ENCODE measurements at places on chromosomes 12 and 14.

- no peak for DNase-seq
Measured at GRCh38 chr12:68498736-68499135, 112.0 kb upstream of the RAP1B start.

GRCh38 chr14:47675466-47676314 is at the start of gene MDGA2:
TSS of gene MDGA2 (minus strand) at chr14:47675605.
- DNase-seq, result no peak

DNA sequence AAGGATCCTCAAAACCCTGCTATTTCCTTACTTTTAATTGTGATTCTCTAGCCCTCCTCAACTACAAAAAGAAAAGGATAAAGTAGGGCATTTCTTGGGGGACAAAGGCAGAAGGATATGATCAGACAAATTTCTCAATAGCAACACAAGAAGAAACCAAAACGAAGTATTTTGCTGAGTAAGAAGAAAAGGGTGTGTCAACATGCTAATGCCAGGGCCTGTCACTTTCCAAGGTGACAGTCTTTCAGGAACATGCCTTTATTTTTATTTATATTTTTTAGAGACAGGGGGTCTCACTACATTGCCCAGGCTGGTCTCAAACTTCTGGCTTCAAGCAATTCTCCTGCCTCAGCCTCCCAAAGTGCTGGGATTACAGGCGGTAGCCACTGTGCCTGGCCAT is 39.8 kb downstream of the CBX5 start:
- no peak for DNase-seq

GRCh38 chr12:68037616-68038255 is 48.5 kb downstream of the IFNG-AS1 start:
- no peak for DNase-seq

GRCh38 chr14:22884738-22885523 is 1.9 kb downstream of the REM2 start:
- DNase-seq, result no peak

DNA sequence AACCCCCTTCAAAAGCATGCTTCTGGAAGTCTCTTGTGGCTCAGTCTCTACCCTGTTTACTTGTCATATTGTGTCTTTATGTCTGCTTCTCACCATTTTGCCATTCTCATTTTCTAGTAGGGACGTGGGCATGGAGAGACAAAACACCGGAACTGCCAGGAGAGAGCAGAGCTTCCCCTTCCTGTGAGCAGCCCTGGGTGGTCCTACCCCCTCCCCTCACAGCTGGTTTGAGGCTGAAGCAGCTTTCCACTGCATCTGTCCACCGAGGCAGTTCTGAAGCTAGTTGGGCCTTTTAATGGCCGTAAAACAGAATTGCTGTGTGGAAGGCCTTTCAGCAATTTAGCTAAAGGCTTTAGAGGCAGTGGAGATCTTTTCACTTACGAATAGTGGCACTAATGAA is 77.0 kb downstream of the PELI2 start:
- no peak for DNase-seq

GRCh38 chr12:123106640-123107359 is 44.1 kb downstream of the PITPNM2 start:
- peak; percentile 62 for DNase-seq

GRCh38 chr12:57459750-57460467 is at the start of gene GLI1:
TSS of gene GLI1 (plus strand) at chr12:57459785. CDS start at chr12:57463692, 3,907 bp downstream.
- no peak for DNase-seq

DNA sequence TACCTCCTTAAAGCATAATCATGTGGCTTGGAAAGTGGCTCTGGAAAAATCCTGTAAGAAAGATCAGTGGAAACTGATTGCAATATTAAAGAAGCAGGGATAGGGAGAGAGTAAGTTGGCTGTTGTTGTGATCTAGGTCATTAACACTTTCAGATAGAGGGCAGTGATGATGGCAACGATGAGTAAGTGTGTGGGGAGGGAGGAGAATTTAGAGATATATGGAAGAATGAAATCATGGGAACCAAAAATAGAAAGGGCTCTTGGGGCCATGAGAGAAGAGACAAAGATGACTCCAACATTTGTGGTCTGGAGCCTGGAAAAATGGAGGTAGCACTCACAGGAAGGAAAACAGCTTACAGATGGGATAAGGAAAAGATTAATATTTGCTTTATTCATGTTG is 23.3 kb downstream of the SNRPF start:
- DNase-seq, result no peak

GRCh38 chr12:68481181-68481941 is 129.3 kb upstream of the RAP1B start:
- DNase-seq, result no peak

Data from stimulated activated CD4-positive, alpha-beta T cell treated with anti-CD3 and anti-CD28 coated beads, TNF-alpha, amount 100 ng/mL, for 24 hours (primary cell).